T-cell (primary cell): ENCODE measurements at places on chromosomes 1 and 21. TPM values are rescaled to one million over a fixed set of nuclear protein-coding genes. Genes with fewer than 3 reads are reported as not detected.

Gene PUM1
- 229 TPM for total RNA-seq

Gene TTLL10
- 1.0 TPM for total RNA-seq

Gene ICOSLG
- total RNA-seq, result 9.5 TPM

DNA sequence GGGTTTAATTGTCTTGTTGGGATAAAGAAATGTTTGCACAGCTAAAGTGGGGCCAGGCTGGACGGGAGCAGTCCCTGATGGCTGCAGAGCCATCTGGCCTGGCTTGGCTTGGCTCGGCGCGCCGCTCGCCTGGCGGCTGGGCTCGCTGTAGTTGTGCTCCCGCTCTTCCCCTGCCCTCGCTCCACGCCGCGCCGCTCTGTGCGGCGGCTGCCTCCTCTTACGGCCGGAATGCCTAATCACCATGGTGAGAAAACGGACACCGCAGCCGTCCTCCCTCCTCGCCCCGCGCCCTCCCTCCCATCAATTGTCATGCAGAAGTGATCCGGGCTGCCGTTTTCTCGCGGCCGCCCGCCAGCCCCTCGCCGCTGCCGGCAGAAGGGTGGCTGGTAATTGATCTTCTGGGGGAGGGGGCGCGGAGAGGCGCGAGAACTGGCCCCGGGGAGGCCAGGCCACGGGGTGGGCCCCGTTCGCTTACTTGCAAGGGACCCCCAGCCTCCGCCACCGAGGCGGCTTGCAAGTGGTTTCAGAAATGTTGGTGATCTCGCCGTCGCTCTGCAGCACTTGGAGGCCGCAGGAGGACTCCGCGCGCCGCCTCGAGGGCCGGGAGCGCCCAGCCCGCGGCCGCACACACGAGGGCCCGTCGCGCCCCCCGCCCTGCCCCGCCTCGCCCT is 12.4 kb downstream of the RNF220 start:
- DNase-seq, result no peak

DNA sequence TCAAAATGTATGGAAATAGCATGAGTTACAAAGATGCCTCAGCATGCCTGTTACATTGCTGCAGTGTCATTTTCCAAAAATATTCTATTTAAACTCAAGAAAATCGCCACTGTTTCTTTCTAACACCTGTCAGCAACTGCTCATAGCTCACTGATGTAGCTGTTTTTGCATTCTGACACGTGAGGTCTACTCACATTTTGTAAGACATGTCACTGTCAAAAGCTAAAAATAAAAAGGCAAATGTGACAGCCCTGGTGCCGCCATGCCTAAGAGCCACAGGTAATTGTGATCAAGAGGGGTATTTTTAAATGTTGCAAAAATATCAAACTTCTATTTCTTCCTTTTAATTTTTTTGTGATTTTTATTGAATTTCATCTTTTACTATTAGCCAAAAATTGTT is 556.2 kb upstream of the TMPRSS15 start:
- DNase-seq, result no peak

Gene FOXO6
- total RNA-seq, result 0.63 TPM

DNA sequence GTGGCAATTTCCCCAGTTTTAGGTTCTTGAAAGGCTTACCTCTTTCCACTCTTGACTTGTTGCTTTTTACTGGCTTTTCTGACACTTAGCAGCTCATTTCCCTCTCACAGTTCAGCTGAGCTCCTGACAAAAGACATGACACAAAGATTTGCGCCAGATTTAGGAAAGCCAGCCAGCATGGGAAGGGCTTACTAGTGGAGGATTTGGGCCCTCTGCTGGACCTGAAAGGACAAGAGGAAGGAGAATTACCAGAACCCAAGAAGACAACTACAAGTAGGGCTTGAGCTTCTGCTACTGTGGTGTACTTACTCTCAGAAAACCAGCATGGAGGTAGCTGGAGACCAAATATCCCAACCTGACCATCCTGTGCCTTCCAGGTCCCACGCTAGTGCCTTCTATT is 784.5 kb downstream of the BRINP3 start:
- no peak for DNase-seq

Gene TTLL7
- 0.19 TPM for total RNA-seq

Gene LRRC3
- total RNA-seq, result 0.98 TPM

DNA sequence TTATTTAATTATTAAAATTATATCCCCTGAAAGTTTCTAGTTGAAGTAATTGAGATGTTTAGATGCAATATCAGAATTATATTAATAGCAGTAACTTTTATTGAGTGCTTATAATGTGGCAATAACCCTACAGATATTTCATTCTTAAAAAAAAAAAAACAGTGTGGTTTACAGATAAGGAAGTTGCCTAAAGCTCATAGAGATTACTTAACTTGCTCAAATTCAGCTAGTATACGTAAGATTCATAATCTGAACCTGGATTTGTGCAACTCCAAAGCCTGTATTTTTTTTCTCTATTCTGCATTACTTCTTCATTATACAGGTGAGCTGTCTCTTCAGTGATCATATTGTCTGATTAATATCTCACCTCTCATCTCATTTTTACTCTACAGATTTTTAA is 156.0 kb upstream of the PTBP2 start:
- DNase-seq, result no peak

DNA sequence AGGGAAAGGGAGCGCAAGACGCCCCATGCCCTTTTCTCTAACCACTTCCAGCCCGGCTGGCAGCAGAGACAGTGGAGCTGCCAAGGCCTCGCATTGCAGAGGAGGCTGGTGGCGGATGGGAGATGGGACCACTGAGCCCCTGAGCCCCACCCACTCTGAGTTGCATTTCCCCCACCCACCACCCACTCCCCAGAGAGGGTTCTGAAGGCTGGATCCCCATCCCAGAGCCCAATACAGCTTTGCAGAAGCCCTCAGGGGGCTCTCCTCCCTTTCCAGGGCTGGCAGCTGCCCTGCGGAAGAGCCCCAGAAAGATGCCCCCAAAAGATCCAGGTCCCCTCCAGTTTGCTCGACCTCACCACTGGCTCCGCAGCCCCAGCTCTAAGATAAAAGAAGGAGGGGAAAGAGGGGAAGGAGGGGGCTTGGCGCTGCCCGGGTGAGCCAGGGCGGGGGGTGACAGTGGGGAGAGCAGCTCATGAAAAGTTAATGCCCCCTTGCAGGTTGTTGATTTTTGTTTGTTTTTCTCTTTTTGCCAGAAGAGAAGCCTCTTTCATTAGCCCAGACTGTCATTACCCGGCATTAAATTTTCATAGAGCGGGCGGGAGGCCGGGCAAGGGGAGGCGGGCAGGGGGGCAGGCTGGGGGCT is 38.4 kb upstream of the CASZ1 start:
- DNase-seq, result no peak

Gene RGSL1
- not detected for total RNA-seq

Gene BECN2
- total RNA-seq, result not detected

Gene ASTN1
- total RNA-seq, result not detected

DNA sequence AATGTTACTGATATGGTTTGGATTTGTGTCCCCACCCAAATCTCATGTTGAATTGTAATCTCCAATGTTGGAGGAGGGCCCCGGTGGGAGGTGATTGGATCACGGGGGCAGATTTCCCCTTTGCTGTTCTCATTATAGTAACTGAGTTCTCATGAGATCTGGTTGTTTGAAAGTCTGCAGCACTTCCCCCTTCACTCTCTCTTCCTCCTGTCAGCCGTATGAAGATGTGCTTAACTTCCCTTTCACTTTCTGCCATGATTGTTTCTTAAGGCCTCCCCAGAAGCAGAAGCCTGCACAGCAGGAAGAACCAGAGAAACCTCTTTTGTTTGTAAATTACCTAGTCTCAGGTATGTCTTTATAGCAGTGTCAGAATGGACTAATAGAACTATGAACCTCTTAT is 28.4 kb downstream of the TRIM33 start:
- peak; percentile 8 for DNase-seq

Gene C1orf226
- total RNA-seq, result 0.13 TPM
